ENCODE measurements at places on chromosomes 4 and X.

DNA sequence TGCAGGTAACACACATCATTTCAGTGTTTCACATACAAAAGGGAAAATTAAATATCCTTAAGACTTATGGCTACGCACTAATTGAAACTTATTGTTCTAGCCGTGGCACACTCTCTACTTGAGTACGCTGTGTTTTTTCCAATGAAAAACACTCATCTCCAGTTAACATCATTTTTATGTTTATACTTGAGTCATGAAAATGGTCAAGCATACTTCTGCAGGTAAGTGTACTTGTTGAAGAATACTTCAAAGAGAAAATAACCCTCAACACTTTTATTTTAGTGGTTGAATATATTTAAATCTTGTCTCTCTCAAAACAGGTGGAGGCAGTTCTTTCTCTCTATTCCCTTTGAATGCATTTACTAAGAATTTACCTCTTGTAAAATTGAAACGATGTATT is 538.7 kb upstream of the PCDH7 start:
- no peak for DNase-seq

DNA sequence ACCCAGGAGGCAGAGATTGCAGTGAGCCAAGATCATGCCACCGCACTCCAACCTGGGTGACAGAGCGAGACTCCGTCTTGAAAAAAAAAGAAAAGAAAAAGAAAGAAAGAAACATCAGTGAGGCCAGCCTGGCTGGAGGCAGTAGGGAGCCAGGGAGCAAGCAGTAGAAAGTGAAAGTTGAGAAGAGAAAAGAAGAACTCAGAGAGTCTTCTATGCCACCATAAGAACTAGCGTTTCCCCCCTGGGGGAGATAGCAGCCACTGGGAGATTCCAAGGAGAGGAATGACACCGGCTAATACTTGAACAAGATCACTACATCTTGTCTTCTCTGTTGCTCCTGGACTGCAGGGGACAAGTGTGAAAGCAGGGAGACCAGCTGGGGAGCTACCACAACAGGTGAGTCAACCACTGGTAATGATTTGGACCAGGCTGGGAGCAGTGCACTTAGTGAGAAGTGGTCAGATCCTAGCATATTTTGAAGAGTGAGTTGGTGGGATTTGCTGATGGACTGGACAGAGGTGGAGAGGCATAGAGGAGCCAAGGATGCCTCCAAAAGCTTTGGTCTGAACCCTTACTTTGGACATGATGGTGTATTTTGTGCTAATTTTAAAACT is 33.4 kb downstream of the SLC2A9 start:
- no peak for DNase-seq

- no peak for DNase-seq
Measured at GRCh38 chr4:38562751-38563198, 101.2 kb upstream of the KLF3 start.

GRCh38 chr4:52311464-52312125 is 260.5 kb downstream of the SPATA18 start:
- no peak for DNase-seq

GRCh38 chrX:71057848-71058530 is 10.1 kb downstream of the SNX12 start:
- DNase-seq = no peak

GRCh38 chr4:5568931-5569330 is 139.4 kb downstream of the EVC2 start:
- no peak for DNase-seq

DNA sequence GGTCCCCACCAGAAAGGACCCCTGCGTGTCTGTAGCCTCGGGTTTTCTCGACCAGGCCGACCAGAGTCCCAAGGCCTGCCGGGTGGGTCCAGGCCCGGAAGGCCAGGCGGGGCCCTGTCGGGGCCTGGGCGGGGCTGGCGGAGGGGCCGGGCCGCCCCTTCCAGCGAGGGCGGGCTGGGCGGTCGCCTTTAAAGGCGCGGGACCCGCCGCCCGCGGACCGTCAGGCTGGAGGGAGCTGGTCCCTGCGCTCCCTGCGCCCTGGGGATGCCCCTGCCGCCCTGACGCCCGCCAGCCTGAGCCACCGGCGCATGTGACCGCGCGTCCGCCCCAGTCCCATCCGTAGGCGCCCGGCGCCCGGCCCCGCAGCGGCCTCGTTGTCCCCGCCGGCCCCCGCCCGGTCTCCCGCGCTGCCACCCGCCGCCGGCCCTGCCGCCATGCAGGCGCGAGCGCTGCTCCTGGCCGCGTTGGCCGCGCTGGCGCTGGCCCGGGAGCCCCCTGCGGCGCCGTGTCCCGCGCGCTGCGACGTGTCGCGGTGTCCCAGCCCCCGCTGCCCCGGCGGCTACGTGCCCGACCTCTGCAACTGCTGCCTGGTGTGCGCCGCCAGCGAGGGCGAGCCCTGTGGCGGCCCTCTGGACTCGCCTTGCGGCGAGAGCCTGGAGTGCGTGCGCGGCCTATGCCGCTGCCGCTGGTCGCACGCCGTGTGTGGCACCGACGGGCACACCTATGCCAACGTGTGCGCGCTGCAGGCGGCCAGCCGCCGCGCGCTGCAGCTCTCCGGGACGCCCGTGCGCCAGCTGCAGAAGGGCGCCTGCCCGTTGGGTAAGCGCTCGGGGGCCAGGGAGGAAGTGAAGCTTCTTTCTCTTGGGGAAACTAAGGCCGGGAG is at the start of gene HTRA3:
Gene HTRA3, plus strand, starts transcription at position 220 of the 883 bp plus-strand sequence. Its CDS starts 215 bp downstream, at position 435.
- DNase-seq = no peak

DNA sequence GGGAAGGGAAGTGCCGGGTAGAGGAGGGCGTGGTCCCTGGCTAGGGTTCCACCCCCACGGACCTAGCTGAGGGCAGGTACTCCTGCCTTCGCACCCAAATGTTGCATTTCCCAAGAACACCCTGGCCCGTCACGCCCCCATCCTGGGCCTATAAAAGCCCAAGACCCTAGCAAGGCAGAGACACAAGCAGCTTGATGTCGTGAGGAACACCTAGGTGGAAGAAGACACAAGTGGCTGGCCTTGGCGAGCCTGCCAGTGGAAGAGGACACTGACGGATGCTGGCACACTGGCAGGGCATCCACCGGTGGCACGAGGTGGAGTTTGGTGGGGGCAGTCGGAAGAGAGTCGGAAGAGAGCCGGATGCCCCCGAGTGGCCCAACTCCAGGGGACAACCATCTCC is 244.8 kb upstream of the CTSO start:
- DNase-seq = no peak

- DNase-seq = no peak
Measured at GRCh38 chr4:185792384-185793115, 19.4 kb downstream of the SORBS2 start.

DNA sequence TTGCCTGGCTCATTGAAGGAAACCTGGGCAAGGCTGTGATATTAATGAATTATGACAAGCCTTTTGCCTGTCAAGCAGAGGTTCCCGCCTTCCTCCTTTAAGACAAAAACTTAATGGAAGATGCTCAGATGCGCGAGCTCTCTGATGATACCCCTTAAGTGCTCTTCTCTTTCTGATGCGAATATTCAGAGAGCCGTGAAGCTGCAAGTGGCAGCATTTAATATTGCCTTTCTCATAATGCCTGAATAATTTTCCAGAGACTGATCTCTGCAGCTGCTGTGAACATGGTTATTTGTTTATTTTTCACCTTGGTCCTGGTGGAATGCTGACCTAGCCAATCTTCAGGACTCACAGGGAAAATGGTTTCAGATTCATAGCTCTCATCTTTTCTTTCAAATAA is 251.8 kb downstream of the TENM3 start:
- DNase-seq = no peak

GRCh38 chr4:102439236-102439614 is 61.9 kb upstream of the NFKB1 start:
- no peak for DNase-seq

- no peak for DNase-seq
Measured at GRCh38 chr4:100087743-100088142, 102.5 kb downstream of the DDIT4L start.

DNA sequence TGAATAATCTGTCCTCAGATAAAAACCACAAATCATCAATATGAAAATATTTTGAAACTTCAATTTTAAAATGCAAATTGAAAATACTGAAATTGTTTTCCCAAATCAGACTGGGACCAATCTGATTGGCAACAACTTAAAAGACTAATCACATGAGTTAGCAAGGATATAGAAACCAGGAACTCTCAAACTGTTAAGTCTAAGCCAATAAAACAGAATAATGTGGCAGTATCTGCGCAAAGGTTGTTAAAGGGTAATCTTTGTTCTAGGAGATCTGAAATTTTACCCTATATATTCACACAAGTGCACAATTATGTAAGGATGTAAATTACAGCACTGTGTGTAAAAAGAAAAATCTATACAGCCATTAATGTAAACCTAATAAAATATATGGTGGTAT is 29.7 kb downstream of the EIF4E start:
- no peak for DNase-seq

DNA sequence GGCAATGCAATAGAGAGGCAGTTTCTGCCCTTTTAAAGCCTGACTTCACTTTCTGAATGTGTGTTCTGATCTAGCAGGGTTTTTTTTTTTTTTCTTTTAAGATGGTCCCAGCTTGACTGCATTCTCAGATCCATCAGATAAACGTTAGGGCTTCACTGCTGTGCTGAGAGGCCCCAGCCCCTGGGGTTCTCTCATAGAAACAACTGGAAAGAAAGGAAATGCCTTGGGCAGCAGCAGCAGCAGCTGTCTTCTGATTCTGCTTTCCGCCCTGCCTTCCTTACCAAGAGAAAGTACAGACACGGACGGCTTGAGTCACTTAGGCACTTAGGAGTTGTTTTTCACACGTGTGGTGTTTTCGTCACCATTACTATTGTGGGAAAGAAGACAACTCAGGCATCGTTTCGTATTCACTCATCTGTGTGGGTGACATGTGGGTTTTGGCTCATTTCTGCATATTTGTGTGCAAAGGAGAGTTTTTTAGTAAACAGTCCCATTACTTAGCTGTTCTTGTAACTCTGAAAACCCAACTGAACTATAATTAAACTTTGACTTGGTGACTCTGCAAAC is 172.0 kb downstream of the PTTG2 start:
- no peak for DNase-seq

DNA sequence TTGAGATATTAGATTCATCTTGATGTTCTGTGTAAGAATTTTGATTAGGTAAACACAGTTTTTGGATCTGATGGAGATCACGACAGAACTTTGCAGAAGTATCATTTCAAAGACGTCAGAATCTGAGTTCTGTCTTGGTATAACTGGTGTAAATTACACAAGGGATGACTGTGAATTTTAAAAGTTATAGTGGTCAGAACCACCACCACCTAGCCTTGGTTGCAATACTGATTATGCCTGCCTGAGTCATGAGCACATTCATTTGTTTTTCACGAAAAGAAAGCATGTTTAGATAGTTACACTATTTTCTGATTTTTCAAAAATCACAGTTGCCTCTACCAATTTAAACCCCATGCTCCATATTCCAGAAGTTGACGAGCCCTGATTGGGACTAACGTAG is 54.8 kb downstream of the ZFX start:
- DNase-seq = no peak

DNA sequence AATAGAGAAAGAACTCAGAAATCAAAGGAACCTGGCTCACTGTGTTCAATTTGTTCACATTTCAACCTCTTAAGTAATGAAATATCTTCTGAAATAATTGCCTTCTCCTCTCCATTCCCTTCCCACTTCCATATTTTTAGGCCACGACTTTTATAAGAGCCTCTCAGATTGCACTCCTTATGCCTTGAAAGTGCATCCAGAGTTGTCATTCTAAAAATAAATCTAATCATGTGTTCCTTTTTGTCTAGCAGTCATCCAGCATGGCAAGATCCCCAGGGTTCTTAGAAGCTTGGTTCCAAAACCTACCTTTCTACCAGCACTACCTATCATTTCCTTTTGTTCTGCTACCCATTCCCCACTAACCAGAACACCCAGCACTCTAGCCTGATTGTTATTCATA is 42.4 kb upstream of the RPA4 start:
- DNase-seq = no peak

- DNase-seq = peak; percentile 66
Measured at GRCh38 chr4:10582059-10582686, 102.4 kb downstream of the CLNK start.

DNA sequence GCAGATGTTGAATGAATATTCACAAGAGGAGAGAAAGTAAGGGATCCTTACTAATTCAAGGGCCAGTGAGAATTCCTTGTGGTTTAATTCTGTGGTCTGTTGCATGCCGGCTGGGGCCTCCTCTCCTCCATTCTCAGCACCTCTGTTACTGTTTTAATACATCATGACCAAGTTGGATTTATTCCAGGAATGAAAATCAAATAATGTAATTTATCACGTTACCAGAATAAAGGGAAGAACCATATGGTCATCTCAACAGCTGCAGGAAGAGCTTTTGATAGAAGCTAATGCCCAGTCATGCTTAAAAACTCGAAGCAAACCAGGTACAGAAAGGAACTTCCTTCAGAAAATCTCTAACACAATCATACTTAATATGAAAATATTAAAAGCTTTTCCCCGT is 54.1 kb downstream of the GRK4 start:
- DNase-seq = no peak

DNA sequence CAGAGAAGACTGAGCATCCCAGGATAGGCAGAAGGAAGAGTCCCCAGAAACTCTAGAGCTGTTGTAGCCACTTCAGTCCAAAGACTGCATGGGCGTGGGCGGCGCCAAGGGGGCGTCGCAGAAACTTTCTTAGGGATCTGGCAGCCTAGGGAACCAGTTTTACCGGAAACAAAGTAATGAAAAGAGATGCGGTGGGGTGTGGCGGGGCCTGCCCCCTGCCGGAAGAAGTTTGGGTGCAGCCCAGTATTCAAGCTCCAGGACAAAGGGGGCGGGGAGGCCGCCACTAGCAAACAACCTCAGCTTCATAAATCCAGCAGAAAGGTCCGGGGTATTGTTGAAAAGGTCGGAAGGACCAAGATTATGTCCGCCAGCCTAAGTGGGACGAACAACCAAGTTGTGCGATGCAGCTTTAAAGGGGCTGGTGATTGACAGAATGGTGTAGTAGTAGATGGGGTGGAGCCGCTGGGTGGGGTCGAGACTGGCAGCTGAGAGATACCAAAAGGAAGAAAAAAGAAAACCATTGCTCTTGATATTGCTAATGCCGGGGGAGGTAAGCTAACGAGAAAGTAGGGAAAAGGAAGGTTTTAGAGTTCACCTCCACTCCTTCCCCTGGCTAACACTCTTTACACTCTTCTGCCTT is 190.5 kb downstream of the RRAGB start:
- DNase-seq = peak; percentile 5

DNA sequence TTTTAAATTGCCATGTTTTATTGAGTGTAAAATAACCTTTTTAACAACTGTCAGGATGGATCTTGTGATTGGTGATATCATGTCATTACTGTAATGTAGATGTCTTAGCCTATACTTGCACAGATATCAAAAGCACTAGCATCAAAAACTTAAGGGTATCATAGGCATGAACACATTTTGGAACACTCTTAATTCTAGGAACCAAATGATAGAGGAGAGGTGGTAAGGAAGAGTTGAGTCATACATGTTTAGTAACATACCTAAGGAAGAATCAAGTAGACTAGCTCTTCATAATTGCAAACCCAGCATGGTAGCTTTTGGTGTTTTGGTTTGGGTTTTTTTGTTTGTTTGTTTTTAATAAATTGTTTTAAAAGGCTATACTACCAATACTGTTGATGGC is 43.4 kb downstream of the SMARCAD1 start:
- DNase-seq = no peak

GRCh38 chr4:94211861-94212260 is 4.2 kb downstream of the SMARCAD1 start:
- DNase-seq = no peak
